ENCODE measurements at places on chromosomes 4 and X.
A peak's percentile ranks its signal among the peaks of the same experiment; 100 is the strongest.

DNA sequence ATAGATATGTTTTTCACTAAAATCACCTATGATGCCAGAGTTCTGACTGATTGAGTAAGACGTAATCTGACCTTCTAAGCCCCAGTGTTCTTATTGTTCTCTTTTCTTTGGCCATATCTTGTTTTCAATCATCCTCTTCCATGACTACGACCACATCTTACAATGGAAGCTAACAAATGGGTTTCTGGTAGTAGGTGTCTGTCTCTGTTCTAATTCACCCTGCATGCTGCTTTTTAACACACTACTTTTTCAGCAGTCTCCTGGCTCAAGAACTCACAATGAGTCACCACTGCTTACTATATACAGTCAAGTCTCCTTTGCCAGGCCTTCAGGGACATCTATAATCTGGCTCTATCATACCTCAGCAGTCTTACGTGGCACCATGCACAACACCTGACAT, 146.1 kb downstream of the NEXMIF start:
- DNase-seq: peak; percentile 23

DNA sequence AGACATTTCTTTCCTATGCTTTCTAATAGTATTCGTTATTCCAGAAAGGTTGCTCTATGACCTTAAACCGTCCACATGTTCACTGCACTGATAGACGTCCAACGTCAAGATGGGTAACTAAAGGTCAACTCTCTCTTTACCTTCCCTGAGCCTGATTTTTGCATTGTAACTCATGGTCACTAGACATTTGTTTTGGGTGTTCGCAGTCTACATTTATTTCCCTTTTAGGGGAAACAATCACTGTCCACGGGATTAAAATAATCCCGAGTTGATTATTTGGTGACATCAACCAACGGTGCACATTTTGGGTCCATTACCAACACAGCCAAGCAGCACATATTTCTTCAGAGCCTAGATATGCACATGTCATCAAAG, 540 bp upstream of the HADH start:
- DNase-seq: no peak

- no peak for DNase-seq
These were observed 97.6 kb downstream of the RAB28 start for GRCh38 chr4:13386405-13387107.

DNA sequence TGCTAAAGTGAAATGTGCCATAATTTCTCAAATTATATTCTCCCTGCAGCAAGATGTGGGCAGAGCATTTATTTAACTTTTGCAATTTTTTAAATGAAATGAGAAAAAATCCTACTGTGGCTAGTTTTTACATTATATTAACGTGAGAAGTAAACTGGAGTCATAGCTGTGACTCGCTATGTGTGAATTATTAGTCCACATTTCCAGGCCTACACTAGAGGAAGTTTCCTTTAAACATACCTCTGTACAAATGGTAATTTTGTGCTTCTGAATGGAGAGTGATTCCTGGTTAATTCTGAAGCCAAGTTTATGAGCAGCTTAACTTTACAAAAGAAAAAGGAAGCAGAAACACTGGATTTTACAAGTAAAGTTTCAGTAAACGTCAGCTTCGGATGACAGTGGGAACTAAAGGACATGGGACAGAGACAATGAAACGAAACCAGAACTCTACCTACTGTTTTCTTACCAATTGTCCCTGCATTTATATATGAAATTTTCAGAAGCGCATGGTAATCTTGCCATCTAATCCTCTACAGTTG, 72.4 kb downstream of the FBXO8 start:
- DNase-seq: no peak

GRCh38 chr4:2961811-2962441, 1.3 kb downstream of the NOP14 start:
- peak; percentile 73 for DNase-seq

- no peak for DNase-seq
These were observed 365.8 kb upstream of the TENM3 start for GRCh38 chr4:181877329-181877848.

DNA sequence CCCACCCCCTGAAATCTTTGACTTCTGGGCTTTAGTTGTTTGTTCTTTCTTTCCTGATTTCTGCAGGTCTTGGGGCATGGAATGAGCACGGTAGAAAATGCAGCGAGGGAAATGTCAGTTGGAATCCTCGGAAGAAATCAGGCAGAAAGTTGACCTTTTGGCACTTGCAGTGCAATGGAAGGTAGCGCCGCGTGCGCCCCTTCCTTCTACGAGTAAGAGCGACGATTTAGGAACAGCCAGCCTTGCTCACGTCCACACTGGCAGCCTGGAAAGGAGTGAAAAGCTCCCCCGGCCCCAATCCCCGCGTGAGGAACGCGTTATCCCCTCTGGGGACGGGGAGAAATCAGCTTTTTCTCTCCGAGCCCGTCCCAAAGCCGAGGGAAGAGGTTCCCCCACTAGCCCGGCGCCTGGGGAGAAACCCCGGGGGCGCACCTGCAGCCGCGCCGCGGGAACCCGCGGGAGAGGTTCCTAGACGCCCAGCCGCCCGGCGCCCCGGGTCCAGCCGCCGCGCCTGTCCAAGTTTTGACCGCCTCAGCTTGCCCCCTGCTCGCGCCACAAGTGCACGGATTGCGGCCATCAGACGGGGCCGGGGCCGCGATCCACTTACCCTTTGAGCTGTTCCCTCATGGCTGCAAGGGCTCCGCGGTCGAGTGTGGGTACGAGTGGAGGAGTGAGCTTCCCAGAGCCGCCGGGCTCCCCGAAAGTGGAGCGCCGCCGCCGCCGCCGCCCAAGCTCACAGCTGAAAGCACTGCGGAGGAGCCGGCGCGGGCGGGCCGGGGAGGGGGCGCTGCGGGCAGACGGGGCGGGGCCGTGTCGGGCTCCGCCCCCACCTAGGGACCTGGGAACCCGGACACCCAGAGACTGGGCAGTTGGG, 194.6 kb upstream of the FTHL17 start:
- peak; percentile 47 for DNase-seq

DNA sequence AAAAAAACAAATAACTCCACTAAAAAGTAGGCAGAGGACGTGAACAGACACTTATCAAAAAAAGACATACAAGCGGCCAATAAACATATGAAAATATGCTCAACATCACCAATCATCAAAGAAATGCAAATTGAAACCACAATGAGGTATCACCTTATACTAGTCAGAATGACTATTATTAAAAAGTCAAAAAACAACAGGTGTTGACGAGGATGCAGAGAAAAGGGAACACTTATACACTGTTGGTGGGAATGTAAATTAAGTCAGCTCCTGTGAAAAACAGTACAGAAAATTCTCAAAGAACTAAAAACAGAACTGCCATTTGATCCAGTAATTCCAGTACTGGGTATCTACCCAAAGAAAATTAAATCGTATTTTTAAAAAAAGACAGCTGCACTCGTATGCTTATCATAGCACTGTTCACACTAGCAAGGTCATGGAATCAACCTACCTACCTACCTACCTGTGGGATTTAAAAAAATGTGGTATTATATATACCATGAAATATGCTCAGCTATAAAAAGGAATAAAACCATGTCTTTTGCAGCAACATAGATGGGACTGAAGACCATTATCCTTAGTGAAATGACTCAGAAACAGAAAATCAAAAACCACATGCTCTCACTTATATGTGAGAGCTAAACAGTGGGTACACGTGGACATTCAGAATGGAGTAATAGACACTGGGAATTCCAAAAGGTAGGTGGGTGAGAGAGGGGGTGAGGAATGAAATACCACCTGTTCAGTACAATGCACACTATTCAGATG, 24.8 kb upstream of the PTPN13 start:
- DNase-seq: no peak

DNA sequence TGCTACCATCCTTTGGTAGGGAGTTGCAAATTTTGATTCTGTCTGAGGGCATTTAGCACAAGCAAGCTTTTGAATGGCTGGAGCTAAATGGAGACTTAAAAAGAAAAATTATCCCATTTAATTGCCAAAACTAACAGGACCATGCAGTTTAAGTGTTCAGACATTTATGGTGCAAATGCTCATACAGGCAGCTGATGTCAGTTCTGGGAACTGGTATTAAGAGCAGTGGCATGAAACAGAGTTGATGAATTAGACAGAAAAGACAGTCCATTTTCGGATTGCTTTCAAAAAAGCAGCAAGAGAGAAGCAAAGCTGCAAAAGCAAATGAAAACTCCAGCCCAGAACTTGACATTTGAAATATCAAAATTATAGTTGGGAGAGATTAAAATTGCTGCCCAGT, 1.3 kb downstream of the SCRG1 start:
- DNase-seq: no peak
